Gastroesophageal sphincter (tissue), 4 donors: ENCODE measurements at places on chromosomes 2 and 18.

DNA sequence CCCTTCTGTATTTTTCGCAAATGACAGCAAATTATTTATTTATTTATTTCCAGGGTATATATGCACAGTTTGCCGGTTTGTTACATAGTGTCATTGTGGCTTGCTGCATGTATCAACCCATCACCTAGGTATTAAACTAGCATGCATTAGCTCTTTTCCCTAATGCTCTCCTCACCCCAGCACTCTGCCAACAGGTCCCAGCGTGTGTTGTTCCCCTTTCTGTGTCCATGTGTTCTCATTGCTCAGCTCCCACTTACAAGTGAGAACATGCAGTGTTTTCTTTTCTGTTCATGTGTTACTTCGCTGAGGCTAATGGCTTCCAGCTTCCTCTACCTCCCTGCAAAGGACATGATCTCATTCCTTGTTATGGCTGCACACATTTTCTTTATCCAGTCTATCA is 592.3 kb downstream of the TRIB2 start:
- no peak for ATAC-seq

GRCh38 chr2:42256505-42256904 is 87.4 kb downstream of the EML4 start:
- ATAC-seq = no peak

DNA sequence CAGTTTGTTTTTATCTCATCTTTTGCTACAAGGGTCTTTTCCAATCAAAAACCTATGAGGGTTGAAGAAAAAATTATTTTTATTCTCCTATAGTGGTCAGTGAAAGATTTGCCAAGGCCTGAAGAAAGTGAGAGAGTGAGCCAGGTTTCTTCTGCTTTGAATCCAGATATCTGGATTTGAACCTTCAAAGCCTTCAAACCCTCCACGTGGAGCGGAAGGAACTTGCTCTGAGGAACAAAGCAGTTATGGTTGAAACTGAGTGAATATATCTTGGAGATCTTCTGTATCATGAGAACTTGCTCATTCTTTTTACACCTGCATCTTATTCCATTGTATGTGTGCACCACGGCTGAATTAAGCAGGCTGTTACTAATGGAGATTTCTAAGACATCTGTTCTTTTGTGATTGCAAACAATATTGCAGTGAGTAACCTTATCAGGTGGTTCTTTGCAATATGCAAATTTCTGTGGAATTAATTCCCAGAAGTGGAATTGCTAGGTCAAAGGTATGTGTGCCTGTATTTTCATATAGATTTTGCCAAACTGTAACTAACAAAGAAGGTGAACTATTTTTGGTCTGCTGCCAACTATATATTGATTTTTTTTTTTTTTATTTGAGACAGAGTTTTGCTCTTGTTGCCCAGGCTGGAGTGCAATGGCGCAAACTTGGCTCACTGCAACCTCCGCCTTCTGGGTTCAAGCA is 147.9 kb downstream of the B3GNT2 start:
- ATAC-seq = no peak

DNA sequence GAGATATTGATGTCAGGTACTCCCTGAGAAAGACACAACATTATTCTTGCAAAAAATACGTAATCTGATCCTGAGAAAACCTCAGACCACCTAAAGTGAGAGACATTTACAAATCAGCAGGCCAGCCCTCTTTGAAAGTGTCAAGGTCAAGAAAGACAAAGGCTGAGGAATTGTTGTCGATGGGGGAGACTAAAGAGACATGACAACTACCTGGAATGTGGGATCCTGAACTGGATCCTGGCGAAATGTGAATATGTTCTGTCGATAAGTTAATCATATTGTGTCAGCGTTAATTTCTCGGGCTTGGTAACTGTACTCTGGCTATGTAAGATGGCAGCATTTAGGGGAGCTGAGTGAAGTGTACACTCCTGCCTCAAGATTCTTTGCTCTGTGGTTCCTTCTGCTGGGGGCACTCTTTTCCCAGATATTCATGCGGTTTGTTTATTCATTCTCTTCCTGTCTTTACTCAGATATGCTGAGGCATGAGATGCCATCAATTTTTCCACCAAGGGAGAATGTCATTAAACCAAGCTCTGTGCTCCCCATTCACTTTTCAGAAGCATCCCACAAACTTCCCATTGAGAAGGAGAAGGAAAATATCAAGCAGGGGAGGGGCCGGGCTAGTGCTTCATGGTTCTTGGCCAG is 154.9 kb downstream of the CAPN13 start:
- ATAC-seq = no peak

DNA sequence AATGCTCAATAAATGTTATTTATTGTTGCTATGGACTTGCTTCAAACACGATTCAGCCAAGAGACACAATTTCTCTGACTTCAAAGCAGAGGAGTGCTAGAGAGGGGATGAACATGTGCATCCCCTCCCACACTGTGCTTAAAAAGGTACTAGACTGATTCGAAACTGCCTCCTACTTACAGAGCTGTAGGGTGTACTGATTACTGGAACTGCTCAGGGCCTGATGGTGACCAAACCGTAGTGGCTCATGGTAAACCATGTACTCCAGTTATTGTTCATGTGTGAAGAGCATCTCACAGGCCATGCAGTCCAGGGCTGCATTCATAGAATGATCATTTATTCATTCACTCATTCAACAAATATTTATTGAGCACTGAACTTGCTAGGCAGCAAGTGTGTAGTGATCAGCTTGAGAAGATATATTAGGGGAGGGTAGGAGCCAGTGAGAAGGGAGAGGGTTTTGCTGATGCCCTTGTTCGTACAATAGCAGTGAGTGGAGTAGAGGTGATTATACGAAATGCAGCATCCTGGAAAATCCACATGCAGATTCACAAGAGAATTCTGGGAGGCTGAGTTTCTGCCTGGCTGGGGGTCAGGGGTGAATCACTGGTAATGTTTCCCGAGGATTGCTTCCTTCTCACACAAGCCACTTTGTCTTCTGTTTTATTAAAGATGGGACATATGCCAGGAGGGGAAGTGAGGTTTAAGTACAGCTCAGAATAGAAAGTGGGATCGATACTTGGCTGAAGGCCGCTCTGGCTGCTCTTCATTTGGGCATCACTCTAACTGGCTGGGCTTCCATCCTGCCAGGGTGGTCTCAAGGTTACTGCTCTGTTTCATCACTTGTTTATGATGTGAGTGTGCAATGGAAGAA is 245.4 kb downstream of the RAD51AP2 start:
- no peak for ATAC-seq

DNA sequence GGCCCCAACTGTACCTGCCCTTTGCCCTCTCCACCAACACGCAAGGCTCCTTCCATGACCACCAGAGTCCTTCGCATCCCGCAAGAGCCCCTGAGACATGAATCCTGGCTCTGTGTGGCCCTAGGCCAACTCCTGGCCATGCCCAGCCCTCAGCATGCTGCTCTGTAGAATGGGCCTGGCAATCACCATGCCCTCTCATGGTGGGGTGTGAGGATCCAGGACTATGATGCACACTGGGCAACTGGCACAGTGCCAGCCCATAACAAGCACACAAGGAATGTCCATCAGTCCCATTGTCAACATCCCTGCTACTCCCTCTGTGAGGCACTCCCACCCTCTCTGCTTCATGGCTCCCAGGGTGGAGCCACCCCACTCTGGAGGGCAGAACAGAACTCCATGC is 44.7 kb downstream of the FER1L5 start:
- ATAC-seq = no peak

GRCh38 chr18:35934891-35935290 is 37.6 kb upstream of the RMP24 start:
- no peak for ATAC-seq

- no peak for ATAC-seq
Measured at GRCh38 chr2:175726223-175726622, 275.8 kb downstream of the LNPK start.

DNA sequence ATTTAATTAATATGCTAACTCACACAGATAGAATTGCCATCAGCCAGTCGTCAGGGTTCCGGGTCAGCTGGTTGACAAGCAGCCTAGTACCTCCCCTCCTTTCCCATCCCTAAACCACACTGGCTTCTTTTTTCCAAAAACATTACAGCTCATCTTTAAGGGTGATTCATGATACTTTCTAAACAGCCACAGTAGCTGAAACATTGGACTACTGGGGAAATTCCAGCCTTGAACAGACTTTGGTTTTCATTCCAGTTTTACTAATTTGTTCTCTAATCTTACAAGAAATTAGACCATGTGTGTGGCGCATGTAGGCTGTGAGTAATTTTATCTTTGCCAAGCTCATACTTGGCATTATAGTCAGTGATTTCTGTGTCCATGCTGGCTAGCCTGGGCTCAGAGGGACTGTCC is 110.8 kb downstream of the FMNL2 start:
- peak; percentile 79 for ATAC-seq

DNA sequence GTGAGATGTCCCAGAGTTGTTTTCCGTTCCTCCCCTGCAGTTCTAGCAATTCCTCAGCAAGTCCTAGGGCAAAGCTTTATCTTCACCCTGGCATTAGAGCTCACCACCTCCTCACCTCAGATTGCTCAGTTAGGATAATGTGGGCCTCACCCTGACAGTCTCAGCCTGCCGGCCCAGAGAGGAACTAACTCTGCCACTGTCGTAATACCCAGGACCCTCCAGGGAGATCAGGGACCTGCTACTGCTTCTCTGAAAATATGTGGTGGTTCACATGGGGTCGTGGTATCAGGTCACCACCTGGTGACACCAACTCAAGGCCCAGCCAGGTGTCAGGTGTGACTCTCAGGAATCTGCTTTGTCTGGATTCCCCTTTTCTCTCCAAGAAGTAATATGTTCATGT is 120.7 kb downstream of the FEZ2 start:
- no peak for ATAC-seq

DNA sequence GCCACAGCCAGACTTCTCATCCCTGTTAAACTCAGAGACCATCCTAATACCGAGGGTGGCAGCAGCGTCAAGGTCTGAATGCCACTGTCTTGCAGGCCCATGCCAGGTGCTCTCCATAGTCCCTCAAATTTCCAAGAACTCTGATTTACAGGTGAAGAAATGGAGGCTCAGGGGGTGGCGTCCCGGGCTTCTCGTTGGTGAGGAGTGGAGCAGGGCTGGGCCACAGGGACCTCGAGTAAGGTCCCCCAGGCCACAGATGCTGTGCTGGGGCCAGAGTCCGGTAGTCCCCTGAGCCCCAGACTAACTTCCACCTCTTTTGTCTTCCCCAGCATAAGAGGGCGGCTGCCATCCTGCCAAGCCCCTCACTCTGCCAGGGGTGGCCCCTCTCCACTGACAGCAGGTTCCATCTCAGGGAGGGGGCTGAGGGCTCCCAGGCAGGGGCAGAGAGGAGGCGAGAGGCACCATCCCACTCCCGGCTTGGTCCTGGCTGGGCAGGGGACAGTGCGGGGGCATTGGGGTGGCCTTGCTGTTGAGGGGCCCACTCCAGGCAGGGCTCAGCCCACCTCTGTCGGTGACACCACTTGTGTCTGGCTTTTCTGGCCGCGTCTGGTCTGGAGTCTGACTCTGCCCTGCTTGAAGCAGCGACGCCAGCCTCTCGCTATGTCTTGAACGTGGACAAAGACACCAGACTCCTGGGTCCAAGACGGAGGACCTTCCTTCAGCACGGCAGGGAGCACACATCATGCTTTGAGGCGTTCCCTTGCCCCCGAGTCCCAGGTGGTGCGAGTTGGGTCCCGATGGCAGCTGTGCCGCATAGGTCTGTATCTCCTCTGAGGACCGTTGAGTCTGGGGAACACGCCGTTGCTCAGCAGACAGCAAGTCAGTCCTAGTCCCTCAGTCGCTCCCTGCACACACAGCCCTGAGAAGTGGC is 15.9 kb upstream of the KLHL30 start:
- ATAC-seq = no peak
